ENCODE measurements at places on chromosomes 11 and 22. TPM values are rescaled to one million over a fixed set of nuclear protein-coding genes. Genes with fewer than 3 reads are reported as not detected.

GRCh38 chr11:64359712-64360445, 917 bp downstream of the RPS6KA4 start:
- DNase-seq = no peak

DNA sequence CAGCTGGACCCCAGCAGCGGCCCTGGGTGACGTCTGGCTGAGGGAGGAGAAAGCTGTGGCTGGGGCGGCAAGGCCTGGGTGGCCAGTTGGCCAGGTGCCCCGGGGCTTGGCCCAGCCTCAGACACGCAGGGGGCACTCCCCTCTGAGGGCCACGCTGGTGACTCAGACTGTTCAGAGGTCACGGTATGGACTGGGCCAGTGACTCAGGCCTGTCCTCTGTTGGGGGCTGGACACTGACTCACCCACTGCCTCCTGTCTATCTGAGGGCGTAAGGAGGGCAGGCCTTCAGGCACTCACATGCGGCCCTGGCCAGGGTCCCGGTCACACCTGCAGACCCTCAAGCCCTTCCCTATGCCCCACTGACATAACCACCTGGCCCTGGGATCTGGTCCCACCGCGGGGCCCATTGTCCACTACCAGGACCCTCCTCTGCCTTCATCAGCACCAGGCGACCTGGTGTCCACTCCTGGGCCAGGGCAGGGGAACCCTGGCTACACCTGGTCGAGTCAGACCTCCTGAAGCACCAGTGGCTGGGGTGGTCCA, 3.7 kb upstream of the MUC5AC start:
- peak; percentile 85 for DNase-seq

MYBPC3 gene
- not detected for total RNA-seq

- no peak for DNase-seq
Measured at GRCh38 chr11:99687320-99687719, 666.6 kb downstream of the CNTN5 start.

DNA sequence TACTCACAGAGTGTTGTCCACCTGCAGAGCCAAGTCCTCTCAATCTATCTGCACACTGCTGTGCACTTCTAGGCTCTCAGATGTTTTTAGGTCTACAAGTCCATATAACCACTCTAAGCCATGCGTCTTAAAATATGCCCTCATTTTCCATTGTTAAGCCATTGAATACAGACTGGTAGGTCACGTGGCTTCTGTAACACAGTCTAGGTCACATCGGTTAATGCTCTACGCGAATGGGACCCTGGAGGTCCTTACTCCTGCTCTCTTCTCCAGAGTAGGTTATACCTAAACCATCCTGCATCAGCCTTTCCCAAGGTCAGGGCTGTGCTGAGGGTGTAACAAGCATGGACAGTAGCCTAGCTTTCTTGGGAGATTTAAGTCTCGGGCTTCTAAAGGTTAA, 819 bp downstream of the JAML start:
- no peak for DNase-seq

GRCh38 chr22:50173311-50173982, 2.9 kb downstream of the PANX2 start:
- no peak for DNase-seq

GRCh38 chr11:12042215-12042676, 33.8 kb upstream of the DKK3 start:
- DNase-seq = no peak

SULT4A1 gene
- total RNA-seq = not detected

DNA sequence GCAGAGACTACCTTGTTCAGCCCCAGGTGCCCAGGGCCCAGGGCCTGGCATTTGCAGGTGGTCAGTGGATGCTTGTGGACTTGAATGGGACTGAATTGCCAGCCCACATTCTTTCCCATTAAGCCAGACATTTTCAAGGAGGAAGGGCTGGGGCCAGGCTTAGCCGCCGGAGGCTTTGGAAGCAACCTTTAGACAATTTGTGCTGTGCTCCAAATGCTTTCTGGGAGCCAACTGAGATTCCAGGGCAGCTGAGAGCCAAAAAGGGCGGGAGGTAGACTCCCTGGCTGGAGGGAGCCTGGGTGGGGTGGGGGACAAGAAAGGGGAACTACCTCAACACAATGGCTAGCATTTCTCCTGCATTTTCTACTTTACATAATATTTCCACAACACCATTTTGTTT, 54.8 kb upstream of the TIMP3 start:
- no peak for DNase-seq

- no peak for DNase-seq
Measured at GRCh38 chr22:35335468-35335867, 35.8 kb downstream of the TOM1 start.

OR4D5 gene
- total RNA-seq = not detected

CHRM1 gene
- 1.5 TPM for total RNA-seq

All from lower leg skin (tissue), 4 donors.